ENCODE measurements at places on chromosomes 13 and 19.
A peak's percentile ranks its signal among the peaks of the same experiment; 100 is the strongest.

DNA sequence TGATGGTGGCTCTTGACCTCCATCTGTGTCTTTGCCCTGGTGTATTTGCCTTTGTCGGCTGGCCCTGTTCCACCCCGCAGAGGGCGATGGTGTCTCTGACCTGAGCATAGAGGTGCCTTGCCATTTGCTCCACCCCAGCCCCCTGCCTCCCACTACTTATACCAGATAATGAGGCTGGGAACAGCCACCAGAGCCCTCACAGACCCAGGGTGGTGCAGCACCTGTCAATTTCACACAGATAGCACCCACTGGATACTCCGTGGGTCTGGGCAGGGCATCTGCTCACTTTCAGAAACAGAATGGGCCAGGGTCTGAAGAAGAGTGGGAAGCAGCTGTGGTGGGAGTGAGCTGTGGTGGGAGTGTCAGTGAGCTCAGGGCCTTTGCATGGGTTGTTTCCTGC is 4.1 kb downstream of the ZNF536 start:
- no peak for DNase-seq

DNA sequence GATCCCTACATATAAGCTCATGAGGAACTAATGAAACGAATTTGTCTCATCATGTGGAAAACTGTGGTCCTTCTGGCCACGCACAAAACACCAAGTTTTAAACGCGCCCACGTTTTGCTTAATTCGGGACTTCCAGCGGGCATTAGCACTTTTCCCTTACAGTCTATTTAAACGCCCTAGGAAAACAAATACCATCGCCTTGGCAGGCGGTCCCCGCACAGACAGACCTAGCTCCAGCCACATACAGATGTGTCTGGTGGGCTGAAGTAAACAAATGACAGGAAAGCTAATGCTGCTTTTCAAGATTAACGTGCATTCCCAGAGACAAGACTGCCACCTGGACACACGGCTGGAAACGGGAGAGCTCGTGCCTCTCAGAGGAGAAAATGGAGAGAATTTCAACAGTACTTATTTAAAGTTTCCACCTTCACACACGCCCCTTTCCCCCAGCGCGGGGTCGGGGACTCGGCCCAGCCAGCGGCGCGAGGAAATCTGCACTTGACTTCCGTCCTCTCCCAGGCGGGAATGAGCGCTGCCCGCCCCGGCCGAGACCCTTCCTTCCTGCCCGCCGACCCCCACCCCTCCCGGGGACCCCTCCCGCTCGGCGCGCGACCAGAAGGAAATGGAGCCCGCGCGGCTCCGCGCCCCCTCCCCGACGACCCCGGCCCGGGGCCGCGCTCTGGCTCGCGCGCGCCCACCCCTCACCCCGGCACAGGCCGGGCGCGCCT is 931 bp downstream of the USP12 start:
- peak; percentile 55 for DNase-seq

DNA sequence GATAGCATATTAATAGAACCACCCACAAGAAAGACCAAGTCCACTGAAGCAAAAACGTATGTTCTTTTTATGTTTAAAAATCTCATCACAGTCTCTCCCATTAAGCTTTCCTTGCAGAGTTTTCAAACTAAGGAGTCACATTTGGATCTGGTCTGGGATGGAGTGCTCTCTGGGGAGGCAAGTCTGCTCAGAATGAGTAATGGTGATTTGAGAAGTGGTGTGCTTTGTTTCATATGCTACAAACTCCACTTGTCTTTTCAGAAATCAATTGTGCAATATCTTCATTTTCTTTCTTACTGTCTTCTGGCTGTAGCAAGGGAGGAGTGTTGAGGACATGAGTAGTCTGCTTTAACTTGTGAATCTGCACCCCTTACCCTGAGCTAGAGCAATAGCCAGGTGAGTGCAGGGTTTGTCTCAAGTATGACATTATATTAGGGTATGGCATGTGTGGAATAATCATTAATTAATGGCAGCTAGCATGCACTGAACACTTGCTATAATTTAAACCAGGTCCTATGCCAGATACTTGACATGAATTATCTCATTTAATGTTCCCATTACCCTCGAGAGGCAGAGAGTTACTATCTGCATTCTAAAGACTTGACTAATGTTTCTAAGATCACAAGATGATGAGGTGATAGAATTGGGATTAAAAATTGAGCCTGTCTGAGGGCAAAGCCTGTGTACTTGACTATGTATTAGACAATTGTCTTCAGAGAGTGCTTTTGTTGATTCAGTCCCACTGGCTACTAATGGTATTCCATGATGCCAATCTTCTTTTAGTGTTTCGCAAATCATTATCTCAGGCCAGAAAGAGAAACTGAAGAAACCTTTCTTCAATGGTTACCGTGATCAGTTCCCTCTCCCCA is 171.8 kb downstream of the GPC6 start:
- DNase-seq = no peak

GRCh38 chr19:7104747-7105447 is 35.4 kb downstream of the ZNF557 start:
- DNase-seq = no peak

- DNase-seq = peak; percentile 16
Observed at GRCh38 chr19:35027851-35028599, 2.2 kb upstream of the SCN1B start.

DNA sequence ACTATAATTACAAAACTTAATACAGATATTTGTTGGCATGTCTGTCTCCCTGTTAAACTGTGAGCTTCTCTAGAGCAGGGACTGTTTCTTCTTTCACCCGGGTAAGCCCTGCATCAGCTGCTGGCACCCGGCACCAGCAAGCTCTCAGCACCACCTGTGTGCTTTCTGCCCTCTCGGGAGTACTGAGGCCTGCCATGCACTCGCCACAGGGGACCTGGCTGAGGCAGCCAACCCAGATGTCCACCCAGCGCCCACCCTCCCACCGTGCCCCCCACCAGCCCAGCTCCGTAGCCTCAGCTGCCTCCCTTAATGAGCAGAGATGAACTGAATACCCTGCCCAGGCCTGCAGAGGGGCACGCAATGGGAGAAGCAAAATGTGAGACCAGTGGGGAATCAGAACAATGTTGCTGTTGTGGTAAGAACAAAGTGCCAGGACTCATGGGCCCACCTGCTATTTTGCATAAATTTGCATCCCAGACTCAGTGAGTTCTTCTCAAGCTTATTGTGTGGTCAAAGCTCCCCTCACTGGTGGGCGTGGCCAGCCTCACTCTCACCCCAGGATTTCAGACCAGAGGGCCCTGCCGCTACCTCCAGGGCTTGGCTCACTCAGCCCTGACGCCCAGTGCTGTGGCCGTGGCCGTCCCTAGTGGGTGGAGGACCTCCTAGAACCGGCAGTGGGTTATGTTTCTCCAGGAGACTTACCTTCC is 14.6 kb upstream of the SERPINE3 start:
- no peak for DNase-seq

GRCh38 chr19:46201454-46202310 is 27.9 kb upstream of the IGFL1 start:
- no peak for DNase-seq

GRCh38 chr19:29454109-29454508 is 71.7 kb upstream of the VSTM2B start:
- DNase-seq = no peak

- DNase-seq = peak; percentile 89
Observed at GRCh38 chr13:41648314-41648935, 191.1 kb downstream of the RGCC start.

DNA sequence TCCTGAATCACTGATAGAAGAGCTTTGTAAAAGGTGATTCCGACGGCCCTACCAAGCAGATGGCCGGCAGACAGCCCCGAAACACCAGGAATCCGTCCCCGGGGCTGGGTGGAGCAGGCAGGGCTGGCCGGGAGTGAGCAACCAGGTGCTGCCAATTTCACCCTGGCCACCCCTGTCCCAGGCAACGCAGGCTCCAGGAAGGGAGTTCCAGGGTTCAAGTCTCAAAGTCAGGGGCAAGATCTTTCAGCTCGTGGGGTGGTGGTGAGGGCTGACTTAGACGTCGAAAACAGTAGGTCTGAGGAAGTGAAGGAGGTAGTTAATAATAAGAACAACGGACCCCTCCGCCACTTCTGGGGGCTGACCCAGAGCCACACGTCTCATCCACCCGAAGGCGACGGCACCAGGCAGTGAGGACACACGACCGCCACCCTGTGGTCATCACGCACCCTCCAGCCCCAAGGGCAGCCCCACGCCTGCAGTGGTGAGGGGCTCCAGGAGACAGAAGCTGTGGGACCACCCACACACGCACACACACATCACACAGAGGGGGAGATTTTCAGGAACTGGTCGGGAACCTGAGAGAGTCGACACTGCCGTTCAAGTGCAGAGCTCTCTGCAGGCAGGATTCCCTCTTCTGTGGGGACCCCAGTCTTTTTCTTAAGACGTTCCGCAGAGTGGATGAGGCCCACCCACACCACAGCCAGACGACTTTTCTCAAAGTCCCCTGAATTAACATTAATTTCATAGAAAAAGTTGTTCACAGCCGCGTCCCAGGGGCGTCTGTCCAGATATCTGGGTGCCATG is 67.2 kb downstream of the SPACA7 start:
- peak; percentile 5 for DNase-seq

- no peak for DNase-seq
Observed at GRCh38 chr19:29326351-29326750, 113.4 kb upstream of the UQCRFS1 start.

- DNase-seq = no peak
Observed at GRCh38 chr19:49472936-49473335, 1.1 kb upstream of the FLT3LG start.

- no peak for DNase-seq
Observed at GRCh38 chr13:24271231-24271600, 38.2 kb upstream of the C1QTNF9 start.

DNA sequence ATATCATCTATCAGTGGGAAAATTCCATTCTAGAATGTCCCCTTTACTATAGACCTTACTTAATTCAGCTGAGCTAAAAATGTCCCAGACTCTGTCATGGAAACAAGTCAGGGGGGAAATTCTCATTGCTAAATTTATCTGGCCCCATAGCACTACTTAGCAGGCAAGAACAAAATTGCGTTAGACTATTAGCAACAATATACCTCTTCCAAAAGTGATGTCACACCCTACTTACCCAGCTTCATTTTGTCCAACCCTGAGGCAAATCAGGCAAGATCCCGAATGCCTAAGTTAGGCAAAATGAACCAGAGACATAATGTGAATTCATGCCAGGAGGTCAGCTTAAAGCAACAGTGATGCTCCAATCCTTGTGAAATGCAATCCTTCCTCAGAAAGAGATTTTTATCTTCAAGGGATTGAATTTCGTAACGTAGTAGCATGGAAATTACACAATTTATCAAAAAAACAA is 93.7 kb downstream of the FRY start:
- DNase-seq = peak; percentile 13
